ENCODE measurements at places on chromosomes 11 and 22. TPM values are rescaled to one million over a fixed set of nuclear protein-coding genes. Genes with fewer than 3 reads are reported as not detected.
A peak's percentile ranks its signal among the peaks of the same experiment; 100 is the strongest.

GRCh38 chr11:107612445-107612844, 21.5 kb downstream of the ELMOD1 start:
- no peak for DNase-seq
- H3K4me1 ChIP-seq = peaks cover 2% of the 10 kb centered on the region
- H3K27ac ChIP-seq = no peak overlapping the region

DNA sequence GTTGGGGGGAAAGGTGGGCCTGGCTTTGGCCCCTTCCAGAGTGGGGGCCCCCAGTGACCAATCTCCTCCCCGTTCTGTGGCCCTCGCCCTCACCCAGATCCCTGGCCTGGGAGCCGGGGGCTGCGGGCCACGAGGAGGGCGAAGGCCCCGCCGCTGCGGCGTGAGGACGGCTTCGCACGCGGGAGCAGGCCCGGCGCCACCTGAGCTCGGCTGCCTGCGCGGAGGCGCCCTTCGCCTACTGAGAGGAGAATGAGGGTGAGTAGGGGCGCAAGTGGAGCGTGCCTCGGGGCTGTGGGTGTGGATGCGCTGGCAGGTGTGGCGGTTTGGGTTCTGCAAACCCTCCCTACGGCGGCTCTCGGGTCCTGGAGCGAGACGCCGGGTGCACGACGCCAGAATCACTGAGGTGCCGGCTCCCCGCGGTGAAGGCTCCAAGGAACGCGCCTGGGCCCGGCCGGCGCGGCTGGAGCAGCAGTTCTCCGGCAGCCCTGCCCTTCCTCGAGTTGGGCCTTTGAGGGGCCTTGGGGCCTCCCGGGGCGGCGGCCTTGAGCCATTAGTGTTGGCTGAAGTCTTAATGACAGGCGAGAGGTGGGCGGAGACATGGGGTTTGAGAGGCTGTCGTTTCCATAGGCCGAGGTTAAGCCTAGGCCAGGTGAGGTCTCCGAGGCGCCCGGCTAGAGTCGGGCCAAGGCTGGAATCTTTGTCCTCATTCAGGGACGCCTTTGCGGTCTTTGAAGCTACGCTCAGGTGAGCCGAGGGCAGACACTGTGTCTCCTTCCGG, 65.3 kb downstream of the CTTN start:
- H3K4me1 ChIP-seq = peaks cover 2% of the 10 kb centered on the region
- H3K27ac ChIP-seq = no peak overlapping the region
- no peak overlapping the region for H3K4me3 ChIP-seq
- H3K27me3 ChIP-seq = peaks cover 3% of the 10 kb centered on the region
- no peaks in the 10 kb centered on the region for H3K36me3 ChIP-seq

- H3K27me3 ChIP-seq = no peaks in the 10 kb centered on the region
- H3K4me3 ChIP-seq = peak overlapping the region; percentile 5
- peak overlapping the region; percentile 5 for H3K27ac ChIP-seq
- peaks cover 45% of the 10 kb centered on the region for H3K4me1 ChIP-seq
Observed at GRCh38 chr22:24244144-24244787, 616 bp downstream of the GGT5 start.

GRCh38 chr22:46674367-46674781, 54.2 kb downstream of the GRAMD4 start:
- peaks cover 2% of the 10 kb centered on the region for H3K36me3 ChIP-seq
- no peak overlapping the region for H3K27ac ChIP-seq
- H3K4me1 ChIP-seq = no peaks in the 10 kb centered on the region
- DNase-seq = no peak

DNA sequence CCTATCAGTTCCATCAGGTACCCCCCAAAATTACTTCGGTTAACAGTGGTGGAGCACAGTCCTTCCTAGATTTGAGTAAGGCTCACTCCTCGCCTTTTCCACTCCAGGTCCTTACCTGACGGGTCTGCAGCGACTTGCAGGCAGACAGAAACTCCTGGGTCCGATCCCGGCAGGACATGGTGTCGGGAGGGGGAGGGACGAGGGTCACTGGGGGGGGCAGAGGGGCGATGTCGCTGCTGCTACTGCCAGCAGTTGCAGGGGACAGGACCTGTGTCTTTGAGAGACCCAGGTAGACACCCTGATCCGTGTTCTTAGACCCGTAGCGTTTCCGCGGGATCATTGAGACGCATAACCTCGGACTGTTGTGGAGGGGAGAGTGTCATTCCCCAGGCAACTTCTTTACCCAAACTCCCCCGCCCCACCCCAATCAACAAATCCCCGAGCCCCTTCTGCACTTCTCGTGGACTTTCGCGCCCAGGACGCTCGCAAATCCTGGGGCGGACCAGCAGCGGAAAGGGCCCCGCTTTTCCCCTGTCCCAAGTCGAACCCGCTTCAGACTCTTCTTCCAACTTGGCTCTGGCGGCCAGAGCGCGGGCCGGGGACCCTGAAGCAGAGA, 839 bp downstream of the STX5 start:
- H3K36me3 ChIP-seq = peaks cover 16% of the 10 kb centered on the region
- no peak for DNase-seq
- peak overlapping the region; percentile 100 for H3K27ac ChIP-seq
- H3K4me1 ChIP-seq = peaks cover 23% of the 10 kb centered on the region

DNA sequence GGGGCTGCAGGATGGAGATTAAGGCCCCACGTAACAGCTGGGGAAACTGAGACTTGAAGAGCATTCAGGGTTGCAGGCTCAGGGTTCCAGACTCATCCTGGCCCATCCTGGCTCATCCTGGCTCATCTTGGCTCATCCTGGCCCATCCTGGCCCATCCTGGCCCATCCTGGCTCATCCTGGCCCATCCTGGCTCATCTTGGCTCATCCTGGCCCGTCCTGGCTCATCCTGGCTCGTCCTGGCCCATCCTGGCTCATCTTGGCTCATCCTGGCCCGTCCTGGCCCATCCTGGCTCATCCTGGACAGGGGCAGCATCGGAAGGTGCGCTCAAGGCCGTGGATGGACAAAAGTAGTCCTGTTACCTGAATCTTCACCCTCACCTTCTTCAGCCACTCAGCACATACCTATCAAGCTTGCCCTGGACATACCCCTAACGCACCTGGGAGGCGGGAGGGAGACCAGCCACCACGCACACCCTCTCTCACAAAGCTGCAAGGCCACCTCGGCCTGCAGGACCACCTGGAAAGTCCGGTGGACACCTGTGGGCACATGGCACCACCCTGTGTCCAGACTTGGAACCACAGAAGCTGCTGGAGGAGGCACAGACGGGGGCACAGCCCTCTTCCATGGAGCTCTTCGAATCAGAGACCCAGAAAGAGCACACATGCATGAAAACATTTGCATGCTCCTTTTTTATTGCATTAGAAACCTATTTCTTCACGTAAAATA, 20.3 kb upstream of the NLRP6 start:
- no peak overlapping the region for H3K27ac ChIP-seq
- H3K4me1 ChIP-seq = no peaks in the 10 kb centered on the region
- no peak for DNase-seq
- H3K27me3 ChIP-seq = peaks cover 1% of the 10 kb centered on the region
- H3K4me3 ChIP-seq = no peak overlapping the region

Gene ANO5
- total RNA-seq = 3.9 TPM
